Effector CD4-positive, alpha-beta T cell (primary cell): ENCODE measurements at places on chromosomes 3 and 15.

DNA sequence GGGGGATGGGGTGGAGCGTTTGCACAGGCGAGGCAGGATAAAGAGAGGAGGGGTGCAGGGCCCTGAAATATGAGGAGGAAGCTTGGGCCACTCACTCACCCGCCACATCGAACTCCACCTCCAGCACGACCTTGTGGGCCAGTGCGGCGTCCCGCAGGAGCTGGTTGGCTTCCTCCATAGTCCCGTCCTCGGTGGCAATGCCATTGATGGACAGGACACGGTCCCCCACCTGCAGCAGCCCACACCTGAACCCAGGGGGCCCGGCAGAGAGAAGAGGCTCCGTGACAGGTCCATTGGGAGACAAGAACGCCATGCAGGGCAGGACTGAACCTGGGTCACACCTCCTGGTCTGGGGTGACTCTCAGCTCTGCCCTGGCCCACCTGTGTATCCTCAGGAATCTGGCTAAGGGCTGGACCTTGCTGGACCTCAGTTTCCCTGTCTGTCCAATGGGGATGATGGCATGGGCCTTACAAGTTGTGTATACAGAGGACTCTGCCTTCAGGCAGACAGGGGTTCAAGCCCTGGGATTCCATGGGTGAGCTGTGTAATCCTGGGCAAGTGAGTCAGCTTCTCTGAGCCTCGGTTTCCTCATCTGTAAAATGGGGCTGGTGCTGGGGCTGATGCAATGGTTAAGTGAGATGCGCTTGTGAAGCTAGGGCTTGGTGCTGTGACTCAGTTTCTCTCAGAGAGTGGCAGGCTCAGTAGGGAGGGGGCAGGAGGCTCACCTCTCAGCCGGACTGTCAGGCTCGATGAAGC, 26.4 kb downstream of the GRIP2 start:
- no peak for DNase-seq

GRCh38 chr15:46354443-46354842, 719.6 kb downstream of the SQOR start:
- no peak for DNase-seq

DNA sequence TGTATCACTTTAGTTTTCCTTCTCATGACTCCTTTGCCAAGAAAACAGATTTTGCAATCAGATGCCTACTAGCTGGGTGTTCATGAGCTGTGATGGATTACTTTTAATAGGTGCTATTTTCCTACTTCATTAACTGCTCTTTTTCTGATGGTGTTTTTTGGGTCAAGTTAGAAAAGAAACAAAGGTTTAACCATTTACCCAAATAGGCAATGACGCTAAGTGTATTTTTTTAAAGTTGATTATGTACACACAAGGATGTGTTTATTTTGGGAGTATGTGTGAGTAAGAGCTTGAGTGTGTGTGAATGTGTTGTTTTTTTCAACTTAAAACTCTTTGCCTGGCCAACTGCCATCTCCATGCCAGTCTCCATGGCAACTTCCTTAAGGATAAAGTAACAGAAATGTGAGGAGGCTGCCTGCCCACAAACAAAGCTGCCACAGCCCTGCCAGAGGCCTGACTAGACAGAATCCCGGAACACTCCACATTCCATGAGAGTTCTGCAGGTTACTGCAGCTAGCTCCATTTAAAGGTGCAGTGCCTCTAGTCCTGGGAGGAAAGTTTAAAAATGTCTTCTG, 215.6 kb upstream of the RBMS3 start:
- DNase-seq = no peak

- no peak for DNase-seq
Measured at GRCh38 chr3:22377421-22377820, 626.4 kb upstream of the ZNF385D start.

DNA sequence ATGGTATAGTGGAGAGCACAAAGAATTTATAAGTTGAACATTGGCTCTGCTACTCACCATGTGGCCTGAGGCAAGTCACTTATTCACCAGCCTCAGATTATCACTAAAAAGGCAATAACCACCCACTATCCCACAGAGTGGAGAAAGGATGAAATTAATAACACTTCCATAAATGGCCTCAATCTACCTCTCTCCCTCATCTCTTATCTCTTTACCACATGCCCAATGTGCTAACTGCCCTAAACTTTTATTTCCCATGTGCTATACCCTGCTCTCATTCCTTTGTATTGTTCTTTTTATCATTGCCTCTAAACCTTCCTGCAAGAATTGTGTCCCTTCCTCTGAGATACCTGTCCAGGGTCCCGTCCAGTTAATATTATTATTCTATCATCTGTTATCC, 26.0 kb downstream of the SLC12A6 start:
- DNase-seq = no peak

DNA sequence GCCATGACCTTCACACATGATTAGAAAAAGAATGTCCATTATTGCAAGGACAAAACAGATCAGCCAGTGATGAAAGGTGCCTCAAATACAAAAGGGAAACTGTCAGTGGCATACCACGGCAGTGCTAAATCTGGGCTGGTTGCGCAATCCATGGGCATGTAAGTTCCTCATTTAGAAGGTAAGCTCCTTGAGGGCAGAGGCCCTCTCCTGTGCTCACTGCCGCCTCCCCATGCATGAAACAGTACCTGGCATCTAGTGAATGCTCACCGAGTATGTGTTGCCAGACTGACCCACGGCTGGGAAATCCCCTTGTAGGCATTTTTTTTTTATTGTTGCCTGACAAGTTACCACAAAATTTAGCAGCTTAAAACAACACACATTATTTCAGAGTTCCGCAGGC, 312.1 kb upstream of the CHRM5 start:
- DNase-seq = no peak

GRCh38 chr15:88187195-88187594, 69.3 kb downstream of the NTRK3 start:
- no peak for DNase-seq

GRCh38 chr15:29476503-29477080, 207.0 kb upstream of the NSMCE3 start:
- no peak for DNase-seq

GRCh38 chr15:51380999-51381806, 39.7 kb downstream of the GLDN start:
- no peak for DNase-seq

DNA sequence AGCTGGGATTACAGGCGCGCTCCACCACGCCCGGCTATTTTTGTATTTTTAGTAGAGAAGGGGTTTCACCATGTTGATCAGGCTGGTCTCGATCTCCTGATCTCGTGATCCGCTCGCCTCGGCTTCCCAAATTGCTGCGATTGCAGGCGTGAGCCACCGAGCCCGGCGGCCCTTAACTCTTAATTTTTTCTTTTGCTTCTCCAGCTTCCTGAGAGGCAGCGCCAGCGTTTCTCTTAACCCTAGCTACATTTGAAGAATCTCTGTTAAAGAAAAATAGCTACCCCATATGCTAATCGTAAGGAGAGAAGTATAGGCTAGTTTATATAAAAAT, 465 bp upstream of the GK5 start:
- DNase-seq = no peak

DNA sequence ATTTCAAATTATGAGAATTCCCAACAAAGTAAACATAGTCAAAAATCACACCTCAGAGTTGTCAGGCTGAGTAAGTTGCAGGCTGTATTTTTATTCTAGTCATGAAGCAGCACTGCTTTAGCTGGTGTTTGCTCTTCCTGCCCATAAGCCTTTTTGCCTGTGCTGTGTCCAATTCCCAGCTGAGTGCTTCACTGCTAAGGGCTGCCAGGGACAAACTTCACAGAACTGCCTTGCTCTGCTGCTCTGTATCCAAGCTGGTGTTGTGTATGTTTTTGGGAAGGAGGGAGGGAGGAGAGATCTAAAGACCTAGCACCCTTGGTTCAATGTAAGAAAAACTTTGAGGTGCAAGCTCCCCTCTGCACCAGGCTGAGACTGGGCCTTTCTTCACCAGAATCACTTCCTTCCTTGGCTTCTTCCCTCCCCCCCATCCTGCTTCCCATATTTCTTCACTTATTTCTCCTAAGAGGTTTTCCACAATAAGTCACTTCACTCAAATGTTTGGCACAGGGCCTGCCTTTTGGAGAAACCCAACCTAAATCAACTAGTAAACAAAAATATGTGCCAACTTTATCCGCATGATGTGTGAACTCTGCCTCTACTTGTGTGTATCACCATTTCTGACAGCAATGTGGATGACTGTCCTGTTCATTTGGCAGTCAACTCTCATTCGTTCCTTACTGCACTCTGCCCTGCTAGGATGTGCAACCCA, 156.1 kb downstream of the TBL1XR1 start:
- no peak for DNase-seq

GRCh38 chr3:16908016-16908807, 23.5 kb downstream of the PLCL2 start:
- no peak for DNase-seq

DNA sequence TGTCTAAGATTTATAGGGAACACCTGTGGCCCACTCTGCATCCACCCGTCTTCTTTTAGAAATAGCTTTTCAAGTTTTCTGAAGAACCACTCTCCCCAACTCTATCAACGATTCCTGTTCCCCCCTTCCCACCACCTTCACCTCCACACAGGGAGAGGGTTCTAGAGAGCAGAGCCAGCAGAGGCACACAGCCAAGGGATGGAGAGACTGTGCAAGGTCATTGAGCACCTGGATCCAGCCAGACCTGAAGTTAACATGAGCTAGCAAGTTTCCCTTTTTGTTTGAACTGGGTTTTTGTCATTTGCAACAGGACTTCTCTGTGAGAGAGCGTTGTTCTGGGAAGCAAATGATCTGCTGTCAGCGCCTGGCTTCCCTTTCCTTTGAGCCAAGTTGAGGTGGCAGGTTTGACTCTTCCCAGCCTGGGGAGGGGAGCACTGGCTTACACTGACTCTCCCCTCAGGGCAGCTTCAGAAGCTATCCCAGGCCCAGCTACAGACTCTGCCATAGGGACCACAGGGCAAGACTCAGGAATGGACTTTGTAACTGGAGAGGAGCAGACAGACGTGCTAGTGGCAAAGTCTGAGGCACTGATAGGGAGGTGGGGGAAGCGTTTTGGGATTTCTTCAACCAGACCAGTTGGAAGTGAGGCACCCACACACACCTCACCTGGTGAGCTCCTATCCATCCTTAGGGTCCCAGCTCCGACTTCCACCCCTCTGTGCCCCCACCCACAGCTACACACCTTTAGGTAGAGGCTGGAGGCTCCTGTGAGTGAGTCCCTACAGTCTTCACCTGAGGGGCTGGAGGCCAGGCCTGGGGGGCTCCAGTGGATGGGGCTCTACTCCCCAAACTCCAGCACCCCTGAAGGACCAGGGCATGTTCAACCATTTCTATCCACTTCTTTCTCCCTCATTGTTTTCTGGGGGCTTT, 19.4 kb upstream of the PLXNA1 start:
- DNase-seq = no peak

DNA sequence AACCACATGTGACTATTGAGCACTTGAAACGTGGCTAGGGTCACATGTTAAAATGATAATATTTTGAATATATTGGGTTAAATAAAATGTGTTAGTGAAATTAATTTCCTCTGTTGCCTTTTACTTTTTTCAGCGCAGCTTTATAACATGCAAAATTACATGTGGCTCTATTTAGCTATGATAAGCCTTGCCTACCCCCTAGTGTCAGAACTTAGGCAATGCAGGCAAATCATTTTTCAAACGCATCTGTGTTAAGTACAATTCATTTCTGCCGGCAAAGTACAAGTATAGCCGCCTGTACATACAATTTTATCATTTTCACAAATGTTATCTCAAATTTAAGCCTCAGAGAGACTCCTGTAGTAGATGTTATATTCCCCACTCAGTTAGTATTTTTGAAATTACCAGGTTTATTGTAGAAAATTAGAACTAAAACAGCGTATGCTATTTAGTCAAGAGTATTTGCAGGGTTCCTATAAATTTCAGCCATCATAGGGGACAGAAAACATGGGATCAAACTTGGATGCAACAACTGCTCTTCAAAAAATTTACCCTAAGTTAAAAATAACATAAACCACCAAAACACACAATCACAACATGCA, 56.1 kb downstream of the TAFA4 start:
- peak; percentile 11 for DNase-seq
